G401 (cell line): ENCODE measurements at places on chromosomes 2 and 18. TPM values are rescaled to one million over a fixed set of nuclear protein-coding genes. Genes with fewer than 3 reads are reported as not detected.

PTCD3 gene
- 127 and 175 TPM in 2 replicates for total RNA-seq

UGT1A5 gene
- total RNA-seq, result not detected in 2 replicates

RGPD4 gene
- total RNA-seq, result 0.03 TPM in 1 of 2 replicates, not detected in the other

SPC25 gene
- 19.0 and 32.4 TPM in 2 replicates for total RNA-seq

TEX44 gene
- total RNA-seq, result not detected in 2 replicates

SCYGR4 gene
- not detected in 2 replicates for total RNA-seq

GCG gene
- not detected in 2 replicates for total RNA-seq

ERFE gene
- total RNA-seq, result 5.1 and 9.4 TPM in 2 replicates

CDK15 gene
- total RNA-seq, result not detected in 2 replicates

IKZF2 gene
- total RNA-seq, result 0.80 TPM in 1 of 2 replicates, not detected in the other

INHA gene
- total RNA-seq, result 1.3 TPM in 1 of 2 replicates, not detected in the other

LHCGR gene
- total RNA-seq, result not detected in 2 replicates

CHMP1B gene
- 37.8 and 38.0 TPM in 2 replicates for total RNA-seq

PCARE gene
- not detected in 2 replicates for total RNA-seq

METAP1D gene
- total RNA-seq, result 6.5 and 63.2 TPM in 2 replicates

EDAR gene
- not detected in 2 replicates for total RNA-seq

AQP12B gene
- not detected in 2 replicates for total RNA-seq

ACMSD gene
- total RNA-seq, result not detected in 2 replicates

ABCG5 gene
- total RNA-seq, result not detected in 2 replicates

ZSWIM2 gene
- total RNA-seq, result not detected in 2 replicates

LTBP1 gene
- total RNA-seq, result 12.5 and 14.5 TPM in 2 replicates

ORC2 gene
- 30.3 and 61.4 TPM in 2 replicates for total RNA-seq

RHOB gene
- 274 and 317 TPM in 2 replicates for total RNA-seq

LOXHD1 gene
- total RNA-seq, result not detected in 2 replicates

ARL4C gene
- 33.1 and 39.8 TPM in 2 replicates for total RNA-seq

CD28 gene
- total RNA-seq, result not detected in 2 replicates

SLC9A4 gene
- not detected in 2 replicates for total RNA-seq

UGT1A8 gene
- total RNA-seq, result not detected in 2 replicates

CSRNP3 gene
- not detected in 2 replicates for total RNA-seq

UGT1A4 gene
- total RNA-seq, result not detected in 2 replicates

FKBP1B gene
- 52.0 and 55.7 TPM in 2 replicates for total RNA-seq

L3MBTL4 gene
- total RNA-seq, result not detected in 2 replicates

CCDC68 gene
- total RNA-seq, result not detected in 2 replicates

DLX1 gene
- total RNA-seq, result 21.8 and 26.2 TPM in 2 replicates

TMEM247 gene
- total RNA-seq, result not detected in 2 replicates

B3GNT7 gene
- 0.14 and 0.18 TPM in 2 replicates for total RNA-seq

INO80C gene
- 21.5 and 61.9 TPM in 2 replicates for total RNA-seq

KCNE4 gene
- not detected in 2 replicates for total RNA-seq

TTR gene
- total RNA-seq, result not detected in 2 replicates
